Stimulated activated CD4-positive, alpha-beta T cell treated with anti-CD3 and anti-CD28 coated beads, Interleukin-12 subunit alpha, Interleukin-12 subunit beta, amount 100 ng/mL, for 24 hours (primary cell): ENCODE measurements at places on chromosomes 6 and 20.

- DNase-seq: peak; percentile 10
Measured at GRCh38 chr6:2542858-2543218, 207.9 kb downstream of the MYLK4 start.

GRCh38 chr20:61742097-61742825 lies 323.4 kb downstream of the TAF4 start:
- DNase-seq: no peak

GRCh38 chr6:161115468-161115867 lies 123.9 kb downstream of the MAP3K4 start:
- no peak for DNase-seq

- no peak for DNase-seq
Measured at GRCh38 chr20:60570481-60571277, 612.5 kb downstream of the CDH26 start.

GRCh38 chr6:84601366-84601765 lies 163.0 kb downstream of the TBX18 start:
- no peak for DNase-seq

GRCh38 chr20:60137657-60138245 lies 179.5 kb downstream of the CDH26 start:
- DNase-seq: peak; percentile 29

DNA sequence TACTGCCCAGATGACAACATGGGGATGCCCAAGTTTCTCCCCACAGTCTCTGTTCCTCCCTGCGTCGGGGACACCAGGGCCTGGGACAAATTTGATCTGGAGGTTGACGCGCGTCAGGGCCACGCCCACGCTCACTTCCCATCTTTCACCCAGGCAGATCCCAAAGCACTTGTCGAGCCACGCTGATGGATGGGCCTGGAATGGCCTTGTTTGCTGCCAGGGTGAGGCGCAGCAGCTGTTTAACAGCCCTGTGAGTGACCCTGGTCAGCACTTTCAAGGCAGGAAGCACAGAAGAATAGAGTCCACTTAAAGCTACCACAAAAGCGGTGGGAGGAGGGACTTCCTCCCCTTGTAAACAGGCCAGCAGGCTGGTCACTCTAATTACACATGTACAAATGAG lies 324.7 kb upstream of the JARID2 start:
- no peak for DNase-seq

DNA sequence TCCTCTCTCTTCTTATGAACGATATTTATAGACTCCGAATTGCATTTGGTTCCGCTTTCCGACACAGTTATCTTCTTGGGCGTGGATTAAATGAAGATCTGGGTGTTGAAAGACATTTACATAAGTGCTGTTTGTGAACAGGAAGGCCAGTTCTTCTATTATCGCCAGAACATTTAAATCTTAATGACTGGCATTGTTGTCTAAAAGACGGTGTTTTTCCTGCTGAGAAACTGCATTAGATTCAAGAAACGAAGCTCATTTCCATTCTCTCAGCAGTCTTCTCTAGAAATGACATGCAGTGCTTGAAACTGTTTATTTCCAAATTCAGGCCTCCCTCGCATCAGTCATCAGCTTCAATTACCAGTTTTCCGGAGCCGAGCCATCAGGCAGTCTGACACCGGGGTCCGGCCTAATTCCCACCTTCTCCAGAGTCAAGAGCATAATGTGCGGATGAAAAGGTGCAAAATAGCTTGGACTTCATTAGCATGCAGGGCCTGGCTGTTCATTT lies 16.0 kb downstream of the LINC00237 start:
- no peak for DNase-seq

DNA sequence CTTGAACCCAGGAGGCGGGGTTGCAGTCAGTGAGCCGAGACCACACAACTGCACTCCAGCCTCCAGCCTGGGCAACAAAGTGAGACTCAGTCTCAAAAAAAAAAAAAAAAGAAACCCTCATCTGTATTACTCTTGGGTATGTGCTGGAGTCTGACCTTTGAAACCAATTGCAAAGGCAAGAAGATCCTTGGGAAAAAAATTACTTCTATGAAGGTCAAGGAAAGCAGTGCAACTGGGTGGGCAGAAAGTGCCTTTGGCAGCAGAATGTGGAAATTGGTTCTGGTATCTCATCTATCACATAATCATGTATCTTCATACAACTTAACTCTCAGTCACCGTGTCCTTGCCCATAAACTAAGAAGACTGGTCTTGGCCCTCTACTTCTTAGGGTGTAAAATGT lies 7.7 kb upstream of the RPL7L1 start:
- DNase-seq: no peak

- DNase-seq: no peak
Measured at GRCh38 chr6:53956068-53956711, 155.1 kb upstream of the MLIP start.

- no peak for DNase-seq
Measured at GRCh38 chr6:115363379-115363778, 697.3 kb downstream of the FRK start.

- no peak for DNase-seq
Measured at GRCh38 chr6:51640021-51640420, 447.4 kb downstream of the PKHD1 start.

- no peak for DNase-seq
Measured at GRCh38 chr6:139173172-139173571, 38.3 kb downstream of the HECA start.

- DNase-seq: no peak
Measured at GRCh38 chr20:58043236-58044140, 185.0 kb downstream of the ANKRD60 start.

DNA sequence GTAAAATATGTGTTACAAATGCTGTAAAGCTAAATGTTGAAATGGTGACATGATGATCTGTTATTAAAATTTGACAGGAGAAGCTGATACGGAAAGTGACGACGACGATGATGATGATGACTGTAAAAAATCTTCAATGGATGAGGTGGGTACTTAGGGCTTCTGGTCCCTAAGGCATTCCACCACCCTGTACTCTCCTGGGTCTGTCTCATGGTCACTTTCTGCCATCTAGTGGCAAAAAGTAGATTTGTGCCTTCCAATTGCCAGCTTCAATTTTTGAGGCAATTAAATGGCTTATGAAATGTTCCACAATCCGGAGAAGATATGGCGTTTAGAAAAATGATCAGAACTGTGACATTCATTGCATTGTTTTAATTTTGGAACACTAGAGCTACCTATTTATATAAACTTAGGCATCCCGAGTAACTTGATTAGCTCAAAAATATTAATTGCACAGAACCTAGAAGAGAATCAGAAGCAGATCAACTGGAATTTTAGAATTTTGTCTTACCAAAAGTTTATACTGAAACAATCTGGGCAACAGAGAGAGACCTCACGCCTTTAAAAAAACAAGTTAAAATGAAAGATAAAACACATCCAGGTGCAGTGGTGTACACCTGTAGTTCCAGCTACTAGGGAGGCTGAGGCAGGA lies 346.5 kb upstream of the PLCB4 start:
- no peak for DNase-seq

GRCh38 chr6:166638573-166638964 lies 11.5 kb upstream of the RPS6KA2 start:
- DNase-seq: no peak
